CD4-positive, alpha-beta T cell treated with Interleukin-4 for 4 hours (primary cell): ENCODE measurements at places on chromosomes 5 and 9.

- DNase-seq, result no peak
These were observed 178.1 kb downstream of the EBF1 start for GRCh38 chr5:158921441-158922262.

GRCh38 chr9:137195525-137196220, 4.9 kb downstream of the TPRN start:
- DNase-seq, result no peak

DNA sequence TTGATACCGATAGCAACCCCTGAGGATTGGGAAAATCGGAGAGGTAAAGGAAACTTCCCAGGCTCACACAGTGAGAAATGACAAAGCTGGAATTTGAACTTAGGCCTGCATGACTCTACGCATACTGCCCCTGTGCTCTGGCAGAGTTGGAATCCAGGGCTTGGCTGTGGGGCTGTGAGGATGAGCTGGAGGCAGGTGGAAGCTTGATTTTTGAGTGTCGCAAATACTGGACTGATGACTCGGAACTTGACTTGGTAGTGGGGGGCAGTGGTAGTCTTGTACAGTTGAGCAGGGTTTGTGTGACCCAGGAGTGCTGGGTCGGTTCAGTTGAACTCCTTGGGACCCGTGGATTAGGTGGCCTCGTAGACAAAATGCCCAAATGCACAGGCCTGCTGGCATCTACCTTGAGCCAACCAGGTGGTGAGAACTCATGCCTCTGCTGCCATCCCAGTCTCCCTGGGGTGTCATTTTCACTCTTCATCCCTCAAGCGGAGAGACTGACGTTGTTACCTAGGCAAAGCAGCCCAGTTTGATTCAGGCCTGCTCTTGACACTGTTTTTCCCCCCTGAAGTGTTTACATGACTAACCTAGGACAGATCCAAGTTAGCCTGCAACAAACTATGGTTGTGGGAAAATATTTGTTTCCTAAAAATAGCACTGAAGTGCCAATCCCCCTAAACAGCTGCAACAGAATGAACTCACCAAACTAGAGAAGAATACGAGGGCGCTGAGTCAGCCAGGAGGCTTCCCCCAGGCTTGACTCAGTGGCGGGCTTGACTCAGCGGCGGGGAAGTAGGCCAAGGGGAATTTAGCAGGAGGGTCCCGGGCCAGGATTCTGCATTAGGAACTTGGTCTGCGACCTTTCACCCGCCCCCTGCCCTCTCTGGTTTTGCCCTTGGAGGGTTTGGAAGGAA, 45.7 kb upstream of the ORM1 start:
- DNase-seq, result no peak

DNA sequence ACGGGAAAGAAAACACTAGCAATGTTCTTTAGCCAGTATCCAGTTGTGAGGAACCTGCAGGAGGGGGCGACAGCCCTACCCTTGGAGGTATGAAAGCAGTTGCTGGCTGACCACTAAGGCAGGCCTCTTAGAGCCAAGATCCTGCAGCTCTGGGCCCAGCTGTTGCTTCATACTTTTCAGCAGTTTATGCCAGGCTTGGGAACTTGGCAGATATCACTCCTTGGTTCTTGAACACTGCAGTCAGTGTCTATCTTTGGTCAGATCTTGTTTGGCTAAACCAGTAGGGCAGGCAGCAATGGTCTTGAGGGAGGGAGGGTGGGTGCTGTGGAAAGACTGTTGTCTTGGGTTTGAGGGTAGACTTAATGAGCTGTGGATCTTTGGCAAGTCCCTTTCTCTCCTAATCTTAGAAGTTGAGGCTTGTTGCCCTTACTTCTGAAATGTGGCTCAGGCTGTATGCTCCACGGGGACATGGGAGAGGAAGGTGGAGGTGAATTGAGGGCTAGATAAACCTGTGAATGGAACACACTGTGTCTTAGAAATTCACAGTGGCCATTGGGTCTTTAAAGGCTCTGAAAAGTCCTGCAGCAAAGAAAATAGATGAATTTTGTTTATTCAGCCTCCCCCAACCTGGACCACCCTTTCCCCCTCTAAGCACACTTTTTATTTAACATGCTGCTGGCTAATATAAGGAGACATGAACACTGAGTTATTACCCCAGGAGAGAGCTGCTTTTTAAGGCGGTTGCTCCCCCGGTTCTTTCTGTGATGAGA, 37.5 kb downstream of the ZNF618 start:
- DNase-seq, result no peak

DNA sequence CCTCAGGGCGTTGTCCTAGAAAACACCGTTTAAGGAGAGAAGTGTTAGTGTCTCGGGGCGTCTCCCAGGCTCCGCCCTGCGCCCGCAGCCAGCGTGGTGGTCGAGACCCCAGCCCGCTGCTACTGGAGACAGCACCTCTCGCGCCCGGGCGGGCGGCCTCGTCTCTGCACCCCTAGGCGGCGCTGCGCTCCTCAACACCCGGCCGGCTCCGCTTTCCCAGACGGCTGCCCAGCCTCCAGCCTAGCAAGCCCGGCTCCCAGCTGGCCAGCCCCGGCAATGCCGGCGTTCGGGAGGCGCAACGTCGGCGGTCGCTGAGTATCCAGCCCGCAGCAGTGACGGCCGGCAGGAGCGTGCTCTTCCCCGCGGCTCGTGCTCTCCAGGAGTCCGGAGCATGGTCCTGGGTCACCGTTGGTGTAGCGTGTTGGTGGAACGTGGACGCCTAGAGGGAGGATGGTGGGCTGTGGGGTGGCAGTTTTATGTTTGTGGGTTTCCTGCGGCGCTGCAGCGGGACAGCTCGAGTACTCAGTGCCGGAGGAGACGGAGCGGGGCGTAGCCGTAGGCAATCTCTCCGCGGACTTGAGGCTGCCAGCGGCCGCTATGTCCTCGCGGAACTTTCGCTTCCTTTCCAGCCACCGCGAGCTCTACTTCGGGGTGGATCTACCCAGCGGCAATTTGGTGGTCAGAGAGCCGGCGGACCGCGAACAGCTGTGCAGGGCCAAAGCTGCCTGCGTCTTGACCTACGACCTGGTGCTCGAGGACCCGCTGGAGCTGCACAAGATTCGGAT, 536 bp downstream of the PCDHAC1 start:
- no peak for DNase-seq

GRCh38 chr5:31047007-31047406, 146.5 kb upstream of the CDH6 start:
- DNase-seq, result no peak
